ENCODE measurements at places on chromosomes 3 and 15.

- DNase-seq: no peak
Observed at GRCh38 chr3:33149342-33149741, 35.5 kb downstream of the CRTAP start.

- no peak for DNase-seq
Observed at GRCh38 chr3:8964436-8965370, 1.4 kb upstream of the RAD18 start.

DNA sequence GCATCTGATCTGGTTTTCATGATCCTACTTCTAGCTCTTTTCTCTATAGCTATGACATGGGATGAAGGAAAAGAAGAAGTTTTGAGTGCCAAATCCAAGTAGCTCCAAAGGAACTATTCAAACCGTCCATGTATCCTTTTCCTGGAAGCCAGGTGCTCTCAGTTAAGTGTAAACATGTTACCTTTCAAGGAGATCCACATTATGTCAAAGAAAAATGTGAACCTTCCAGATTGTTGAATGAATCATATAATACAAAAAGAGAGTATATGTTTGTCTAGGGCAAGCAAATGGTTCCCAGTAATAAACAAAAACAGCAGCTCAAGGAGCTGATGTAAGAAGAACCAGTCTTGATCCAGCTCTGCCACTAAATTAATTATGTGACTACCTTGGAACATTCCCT is 534.9 kb downstream of the MAGI1 start:
- DNase-seq: no peak

- no peak for DNase-seq
Observed at GRCh38 chr15:76575679-76576078, 239.1 kb downstream of the ISL2 start.

DNA sequence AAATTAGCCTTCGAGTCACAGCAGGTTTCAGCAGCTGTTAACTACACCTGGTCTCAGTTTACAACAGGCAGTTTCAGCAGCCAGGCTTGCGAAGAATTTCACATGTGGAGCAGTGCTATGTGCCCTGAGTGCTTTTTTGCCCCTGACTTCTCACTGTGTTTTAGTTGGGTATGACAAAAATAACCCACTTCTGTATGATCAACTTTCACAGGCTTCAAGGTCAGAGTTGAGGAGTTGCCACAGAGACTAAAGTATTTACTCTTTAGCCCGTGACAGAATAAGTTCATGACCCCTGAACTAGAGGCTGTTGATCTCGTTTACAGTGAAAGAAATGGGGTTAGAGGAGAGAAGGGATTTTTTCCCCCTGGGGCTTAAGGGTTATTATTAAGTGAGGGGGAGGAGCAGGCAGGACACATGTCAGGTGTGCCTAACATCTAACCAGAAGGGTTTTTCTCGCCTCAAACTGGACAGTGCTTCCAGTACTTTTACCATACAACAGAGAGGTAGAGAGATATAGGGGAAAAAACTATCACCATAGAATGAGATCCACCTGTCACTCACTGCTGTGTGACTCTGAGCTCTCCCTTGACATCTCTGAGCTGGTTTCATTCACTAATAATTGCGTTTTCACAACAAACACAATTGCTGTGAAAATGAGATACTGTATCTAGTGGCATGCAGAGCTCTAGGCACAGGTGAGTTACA is 14.0 kb upstream of the TOPBP1 start:
- DNase-seq: no peak

DNA sequence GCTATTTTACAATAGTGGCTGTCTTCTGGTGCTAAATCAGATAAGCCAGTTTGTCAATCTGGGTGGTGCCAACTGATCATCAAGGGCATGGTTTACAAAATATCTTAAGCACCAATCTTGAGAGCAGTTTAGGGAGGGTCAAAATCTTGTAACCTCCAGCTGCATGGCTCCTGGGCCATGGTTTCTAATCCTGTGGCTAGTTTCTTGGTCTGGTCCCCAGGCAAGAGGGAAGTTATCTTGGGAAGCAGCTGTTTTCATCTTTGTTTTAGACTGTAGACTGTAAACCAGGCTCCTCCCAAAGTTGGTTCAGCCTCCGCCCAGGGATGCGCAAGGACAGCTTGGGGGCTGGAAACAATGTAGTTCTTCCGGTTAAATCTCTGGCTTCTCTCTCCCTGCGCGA is 166.8 kb downstream of the IL1RAP start:
- DNase-seq: peak; percentile 11

DNA sequence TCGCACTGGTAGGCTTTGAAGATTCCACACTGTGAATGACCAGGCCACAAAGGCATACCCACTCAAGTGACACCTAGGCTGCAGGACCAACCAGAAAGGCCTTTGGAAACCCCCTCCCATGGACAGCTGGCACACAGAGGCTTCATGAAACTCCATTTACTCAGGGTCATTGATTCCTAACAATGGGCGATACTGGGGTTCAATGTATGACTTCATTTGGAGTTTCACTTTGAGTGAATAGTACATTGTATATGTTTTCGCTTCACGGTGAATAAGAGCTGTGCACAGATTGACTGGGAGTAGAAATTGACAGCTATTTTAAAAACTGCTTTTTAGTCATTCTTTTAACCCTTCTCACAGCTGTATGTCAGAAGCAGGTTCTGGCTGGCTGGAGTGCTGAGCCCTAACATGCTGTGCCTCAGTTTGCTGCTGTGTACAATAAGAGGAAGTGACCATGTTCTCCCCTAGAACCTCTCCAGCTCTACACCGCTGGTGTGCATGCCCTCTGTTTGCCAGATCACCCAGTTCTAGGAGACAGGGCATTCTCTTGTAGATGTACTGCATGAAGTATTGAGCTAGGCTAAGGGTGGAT is 15.4 kb upstream of the CX3CR1 start:
- no peak for DNase-seq

- no peak for DNase-seq
Observed at GRCh38 chr3:149615731-149616221, 42.0 kb downstream of the WWTR1 start.
